ENCODE measurements at places on chromosomes 2 and 18. TPM values are rescaled to one million over a fixed set of nuclear protein-coding genes. Genes with fewer than 3 reads are reported as not detected.
A peak's percentile ranks its signal among the peaks of the same experiment; 100 is the strongest.

Gene ANO7
- 0.81 TPM for total RNA-seq

Gene KANSL3
- 31.9 TPM for total RNA-seq

Gene TWIST2
- 2.6 TPM for total RNA-seq

Gene ALK
- 0.08 TPM for total RNA-seq

Gene NOSTRIN
- total RNA-seq: 16.9 TPM

Gene COL3A1
- total RNA-seq: 72.7 TPM

Gene CYP1B1
- total RNA-seq: 19.6 TPM

Gene BUB1
- 0.87 TPM for total RNA-seq

Gene CXCR4
- total RNA-seq: 3.1 TPM

Gene GALM
- 15.6 TPM for total RNA-seq

Gene CD8B2
- total RNA-seq: not detected

Gene TUBA3D
- 138 TPM for total RNA-seq

Gene RAPGEF4
- total RNA-seq: 9.0 TPM

DNA sequence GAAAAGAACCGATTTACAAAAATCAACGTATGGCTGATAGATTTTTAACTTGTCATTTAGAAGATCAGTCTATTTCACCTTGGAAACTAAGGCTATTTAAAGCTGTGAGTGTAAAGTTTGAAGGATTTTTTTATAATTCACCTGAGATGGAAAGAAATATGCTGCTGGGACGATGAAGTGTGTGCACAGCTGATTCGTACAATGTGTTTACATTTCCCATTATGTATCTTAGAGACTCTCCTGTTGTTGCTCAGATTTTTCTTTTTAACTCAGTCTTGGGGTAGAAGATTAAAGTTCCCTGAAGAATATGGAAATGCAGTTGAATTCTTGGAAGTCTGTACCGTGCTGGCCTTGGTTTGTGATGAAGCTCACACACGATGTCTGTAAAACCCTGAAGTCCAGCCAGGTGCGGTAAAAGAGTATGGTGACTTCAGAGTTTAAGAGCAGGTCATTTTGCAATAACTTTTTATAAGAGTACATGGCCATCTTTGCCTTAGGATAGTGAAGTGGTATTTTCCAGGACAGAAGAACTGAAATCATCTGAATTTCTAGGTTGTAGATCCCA is 250.1 kb downstream of the PRKCE start:
- no peak for DNase-seq

DNA sequence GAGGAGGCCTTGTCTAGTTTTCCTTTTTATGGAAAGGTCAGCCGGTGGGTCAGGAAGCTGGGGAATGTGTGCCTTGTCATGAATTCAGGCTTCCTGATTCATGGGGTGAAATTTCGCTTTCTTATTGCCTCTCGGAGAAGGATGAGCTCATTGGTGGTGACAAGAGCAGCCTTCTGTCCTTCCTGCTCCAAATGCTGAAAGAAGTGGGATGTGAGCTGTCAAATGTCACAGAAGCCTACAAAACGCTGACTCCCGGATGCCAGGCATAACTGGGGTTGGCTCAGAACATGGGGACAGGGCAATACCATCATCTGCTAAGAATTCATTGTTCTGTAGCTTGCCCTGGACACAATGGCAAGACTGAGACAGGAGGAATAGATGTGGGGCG is 55.8 kb upstream of the FAM136A start:
- DNase-seq: no peak

DNA sequence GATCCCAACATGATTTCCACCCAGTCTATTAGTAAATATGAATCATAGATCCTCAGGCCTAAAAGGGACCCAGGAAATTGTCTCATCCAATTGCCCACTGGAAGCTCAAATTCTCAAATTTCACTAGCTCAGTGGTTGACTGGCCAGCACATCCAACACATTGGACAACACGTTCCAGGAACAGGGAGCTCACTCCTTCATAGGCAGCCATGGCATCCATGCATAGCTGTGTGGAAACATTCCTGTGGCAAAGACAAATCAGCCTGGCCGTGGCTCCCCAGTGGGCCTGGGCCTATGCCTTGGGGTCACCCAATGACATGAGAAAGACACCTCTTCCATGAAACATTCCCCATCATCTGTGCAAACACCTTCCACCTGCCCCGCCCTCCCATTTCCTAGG is 261.1 kb downstream of the ANAPC1 start:
- no peak for DNase-seq

GRCh38 chr2:159131267-159131913 is 155.1 kb downstream of the WDSUB1 start:
- DNase-seq: no peak

GRCh38 chr18:58605027-58606020 is 23.6 kb downstream of the ALPK2 start:
- no peak for DNase-seq

DNA sequence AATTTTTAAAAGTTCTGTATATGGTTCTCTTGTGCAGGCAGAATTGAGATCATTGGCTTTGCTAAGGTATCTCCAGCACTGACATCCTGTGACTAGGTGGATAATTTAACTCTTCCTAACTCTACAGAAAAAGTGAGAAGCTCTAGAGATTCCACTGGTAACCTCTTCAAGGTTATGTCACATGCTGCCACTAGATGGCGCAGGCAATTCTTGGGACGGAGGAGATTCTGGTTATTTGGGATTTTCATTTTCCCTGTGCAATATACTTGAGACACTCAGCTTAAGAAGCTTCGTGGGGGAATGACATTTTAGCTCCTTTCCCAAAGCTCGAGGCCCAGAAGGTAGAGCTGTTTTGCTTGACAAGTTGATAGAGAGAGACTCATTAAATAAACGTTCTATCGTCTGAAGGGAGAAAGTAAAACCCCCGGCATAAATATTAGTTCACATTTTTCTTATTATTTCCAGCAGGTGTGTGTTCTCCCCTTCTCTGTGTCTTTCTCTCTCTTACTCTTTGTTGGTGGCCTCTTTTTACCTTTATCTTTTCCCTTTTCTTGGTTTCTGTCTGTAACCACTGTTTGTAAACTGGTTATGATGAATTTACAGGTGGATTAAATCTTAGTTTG is 26.6 kb upstream of the LANCL1 start:
- DNase-seq: no peak

- DNase-seq: no peak
Measured at GRCh38 chr18:23737578-23737977, 48.3 kb downstream of the LAMA3 start.

DNA sequence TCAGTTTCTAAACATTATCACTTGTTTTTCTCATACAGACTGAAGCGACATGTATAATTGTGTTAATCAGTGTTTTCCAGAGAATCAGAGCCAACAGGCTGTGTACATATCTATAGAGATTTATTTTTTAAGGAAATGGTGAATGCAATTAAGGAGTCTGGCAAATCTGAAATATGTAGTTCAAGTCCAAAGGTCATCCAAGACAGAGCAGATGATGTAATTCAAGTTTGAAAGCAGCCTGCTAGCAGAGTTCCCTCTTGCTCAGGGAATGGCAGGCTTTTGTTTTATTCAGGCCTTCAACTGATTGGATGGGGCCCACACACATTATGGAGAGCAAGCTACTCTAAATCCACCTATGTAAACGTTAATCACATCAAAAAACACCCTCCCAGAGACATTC is 282.6 kb downstream of the CBLN2 start:
- no peak for DNase-seq

GRCh38 chr2:198471291-198471690 is 666.9 kb downstream of the PLCL1 start:
- DNase-seq: no peak

- DNase-seq: no peak
Measured at GRCh38 chr2:11753452-11753885, 7.0 kb downstream of the LPIN1 start.

DNA sequence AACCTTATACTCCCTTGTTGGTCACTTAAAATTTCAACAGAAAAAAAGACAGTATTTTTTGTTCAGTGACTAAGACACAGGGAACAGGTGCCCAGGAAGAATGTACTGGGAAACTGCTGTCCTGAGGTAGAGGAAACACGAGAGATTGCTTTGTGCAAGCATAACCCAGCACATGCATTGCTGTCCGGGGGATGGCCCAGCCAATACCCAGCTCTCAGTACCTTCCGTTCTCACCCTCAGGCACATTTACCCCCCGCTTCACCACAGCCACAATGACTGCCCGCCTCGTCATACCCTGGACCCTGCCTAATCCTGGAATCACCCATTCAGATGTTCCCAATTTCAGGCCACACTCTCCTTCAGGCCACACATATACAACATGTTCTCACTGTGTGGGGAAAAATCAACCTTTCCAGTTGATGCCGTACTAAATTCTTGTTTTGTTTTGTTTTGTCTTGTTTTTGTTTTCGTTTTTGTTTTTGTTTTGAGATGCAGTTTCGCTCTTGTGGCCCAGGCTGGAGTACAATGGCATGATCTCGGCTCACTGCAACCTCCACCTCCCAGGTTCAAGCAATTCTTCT is 140.7 kb downstream of the ESCO1 start:
- no peak for DNase-seq

GRCh38 chr2:222591661-222592060 is 64.2 kb downstream of the FARSB start:
- no peak for DNase-seq

DNA sequence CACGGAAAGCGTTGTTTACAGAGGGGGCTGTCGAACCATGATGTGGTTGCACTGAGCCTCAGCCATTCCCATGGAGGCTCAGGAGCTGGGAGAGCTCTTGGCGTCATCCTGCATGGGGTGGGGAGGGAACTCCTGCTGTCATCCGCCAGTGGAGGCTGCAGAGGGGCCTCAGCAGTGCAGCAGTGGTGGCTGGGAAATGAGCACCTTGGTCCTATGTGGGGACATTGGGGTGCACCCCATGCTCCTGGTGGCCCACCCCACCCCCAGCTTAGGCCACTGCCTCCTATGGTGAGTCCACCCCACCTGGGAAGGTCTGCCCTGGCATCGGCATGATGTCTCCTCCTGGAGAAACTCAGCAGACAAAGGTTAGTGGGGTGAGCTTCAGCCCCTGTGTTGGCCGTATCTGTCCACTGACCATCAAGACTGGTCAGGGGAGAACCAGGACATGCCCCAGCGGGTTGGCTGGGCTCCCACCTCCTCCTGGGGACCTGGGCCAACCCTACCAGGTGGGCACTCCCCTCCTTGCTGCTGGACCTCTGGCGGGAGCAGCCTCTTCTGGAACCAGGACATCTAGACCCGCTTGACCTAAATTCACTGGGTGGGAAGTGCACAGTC is 67.8 kb upstream of the HDAC4 start:
- DNase-seq: no peak

DNA sequence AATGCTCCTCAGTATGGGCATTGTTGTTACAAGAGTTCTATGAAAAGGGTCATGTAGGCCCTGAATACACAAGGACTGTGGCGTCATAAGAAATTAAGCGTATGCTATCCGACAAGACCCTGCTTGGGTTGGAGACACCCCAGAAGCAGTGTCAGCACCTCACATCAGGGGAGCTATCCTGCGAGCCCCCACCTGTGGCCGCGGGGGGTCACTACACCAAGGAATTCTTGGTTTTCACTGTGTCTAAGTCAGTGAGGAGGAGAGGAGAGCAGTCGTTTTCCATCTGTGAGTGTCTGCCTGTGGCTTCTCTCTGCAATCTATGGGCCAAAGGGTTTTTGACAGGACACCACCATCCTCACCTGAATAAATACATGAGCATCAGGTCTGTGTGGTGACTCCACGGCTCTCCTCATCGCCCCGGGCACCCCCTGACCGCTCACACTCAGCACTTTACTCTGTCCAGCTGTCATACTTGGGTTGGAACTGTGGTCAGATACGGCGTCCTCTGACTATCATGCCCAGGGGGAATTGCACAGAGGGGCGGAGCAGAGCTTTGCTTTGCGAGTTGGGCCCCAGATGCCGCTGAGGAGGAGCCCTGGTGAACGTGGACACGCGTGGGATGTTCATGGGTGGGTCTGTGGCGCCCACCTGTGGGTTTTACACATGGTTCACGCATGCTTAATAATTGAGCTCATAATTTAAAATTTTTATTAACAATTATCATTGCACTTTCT is 235.5 kb downstream of the MYT1L start:
- DNase-seq: no peak

DNA sequence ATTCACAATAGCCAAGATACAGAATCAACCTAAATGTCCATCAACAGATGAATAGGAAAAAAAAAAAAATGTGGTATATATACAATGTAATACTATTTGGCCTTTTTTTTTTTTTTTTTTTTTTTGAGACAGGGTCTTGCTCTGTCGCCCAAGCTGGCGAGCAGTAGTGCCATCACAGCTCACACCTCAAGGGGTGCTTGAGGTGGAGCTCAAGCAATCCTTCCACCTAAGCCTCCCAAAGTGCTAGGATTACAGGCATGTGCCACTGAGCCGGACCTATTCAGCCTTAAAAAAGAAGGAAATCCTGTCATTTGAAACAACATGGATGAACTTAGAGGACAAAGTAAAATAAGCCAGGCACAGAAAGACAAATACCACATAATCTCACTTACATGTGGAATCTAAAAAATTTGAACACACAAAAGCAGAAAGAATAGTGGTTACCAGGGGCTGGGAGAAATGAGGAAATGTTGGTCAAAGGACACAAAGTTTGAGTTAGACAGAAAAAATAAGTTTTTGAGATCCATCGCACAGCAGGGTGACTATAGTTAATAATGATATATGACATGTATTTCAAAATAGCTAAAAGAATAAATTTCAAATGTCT is 26.0 kb downstream of the TLK1 start:
- DNase-seq: no peak

- DNase-seq: no peak
Measured at GRCh38 chr2:240956935-240957655, 41.3 kb upstream of the SNED1 start.

GRCh38 chr2:68925295-68925896 is 27.3 kb downstream of the GKN2 start:
- no peak for DNase-seq

GRCh38 chr2:192230889-192231453 is 36.2 kb upstream of the TMEFF2 start:
- DNase-seq: no peak

DNA sequence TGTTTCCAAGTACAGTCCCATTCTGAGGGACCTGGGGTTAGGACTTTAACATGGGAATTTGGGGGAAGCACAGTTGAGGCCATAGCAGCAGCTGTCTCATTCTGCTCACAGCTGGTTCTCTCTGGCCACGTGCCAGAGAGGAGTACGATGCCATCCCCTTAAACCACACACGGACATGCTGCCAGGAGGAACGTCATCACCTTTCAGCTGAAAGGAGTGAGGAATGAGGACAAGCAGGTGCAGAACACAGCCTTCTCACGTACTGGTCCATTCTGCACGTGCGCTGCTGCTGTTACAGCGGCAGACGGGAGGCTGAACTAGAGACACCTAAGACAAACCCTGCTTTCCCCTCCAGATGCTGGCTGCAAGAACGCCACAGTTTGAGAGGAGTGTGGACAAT is 33.5 kb downstream of the ODC1 start:
- peak; percentile 57 for DNase-seq

- DNase-seq: no peak
Measured at GRCh38 chr2:65663831-65664407, 231.5 kb upstream of the SPRED2 start.

Data from Right ventricle myocardium inferior (tissue), 1 donor.